Posterior cingulate gyrus (tissue), 11 donors: ENCODE measurements at places on chromosomes 5 and 9.

GRCh38 chr9:15522130-15522755 lies 11.5 kb upstream of the PSIP1 start:
- no peak for DNase-seq

- DNase-seq, result peak; percentile 58
These were observed 31.1 kb downstream of the MORN5 start for GRCh38 chr9:122190597-122191381.

- DNase-seq, result peak; percentile 45
These were observed 2.5 kb upstream of the ZNF474 start for GRCh38 chr5:122126756-122127321.

GRCh38 chr5:145680767-145681166 lies 154.4 kb downstream of the PRELID2 start:
- DNase-seq, result no peak

- no peak for DNase-seq
These were observed 94.1 kb downstream of the DENND1A start for GRCh38 chr9:123835821-123836220.

GRCh38 chr5:174877987-174878386 lies 153.6 kb downstream of the MSX2 start:
- DNase-seq, result no peak

GRCh38 chr5:151799407-151799806 lies 27.7 kb downstream of the G3BP1 start:
- DNase-seq, result no peak
